ENCODE measurements at places on chromosomes 3 and 15.

GRCh38 chr3:187678726-187679268, 8.6 kb upstream of the SST start:
- peak; percentile 73 for DNase-seq

- no peak for DNase-seq
Measured at GRCh38 chr3:61608711-61609110, 47.3 kb downstream of the PTPRG start.

DNA sequence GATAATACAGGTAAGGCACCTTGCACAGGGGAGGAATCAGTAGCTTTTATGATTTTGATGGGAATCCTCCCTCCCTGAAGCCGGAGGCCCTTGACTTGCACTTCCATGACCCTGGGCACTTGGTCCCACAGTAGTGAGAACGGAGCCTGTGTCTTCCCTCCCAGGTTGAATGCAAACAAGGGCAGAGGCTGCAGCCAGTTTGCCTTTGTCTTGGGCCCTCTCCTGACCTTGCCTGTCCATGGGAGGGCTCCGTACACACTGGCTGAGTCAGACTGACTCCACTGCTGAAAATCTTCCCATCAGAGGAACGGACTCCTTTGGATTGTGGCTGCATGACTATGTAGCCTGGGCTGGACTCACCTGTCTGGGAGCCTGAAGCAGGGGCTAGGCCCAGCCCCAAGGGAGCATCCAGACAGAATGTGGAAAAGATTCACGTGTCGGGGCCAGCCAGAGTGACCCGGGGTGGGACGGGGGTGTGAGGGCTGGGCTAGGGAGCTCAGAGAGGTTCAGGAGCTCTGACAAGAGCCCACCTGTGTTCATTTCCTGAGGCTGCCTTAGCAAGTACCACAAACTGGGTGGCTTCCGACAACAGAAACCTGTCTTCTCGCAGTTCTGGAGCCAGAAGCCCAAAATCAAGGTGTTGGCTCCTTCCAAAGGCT, 9.5 kb downstream of the TBC1D21 start:
- DNase-seq: no peak

- no peak for DNase-seq
Measured at GRCh38 chr15:79615754-79616153, 183.6 kb downstream of the MINAR1 start.

GRCh38 chr15:60614028-60614427, 135.1 kb upstream of the ICE2 start:
- DNase-seq: no peak

DNA sequence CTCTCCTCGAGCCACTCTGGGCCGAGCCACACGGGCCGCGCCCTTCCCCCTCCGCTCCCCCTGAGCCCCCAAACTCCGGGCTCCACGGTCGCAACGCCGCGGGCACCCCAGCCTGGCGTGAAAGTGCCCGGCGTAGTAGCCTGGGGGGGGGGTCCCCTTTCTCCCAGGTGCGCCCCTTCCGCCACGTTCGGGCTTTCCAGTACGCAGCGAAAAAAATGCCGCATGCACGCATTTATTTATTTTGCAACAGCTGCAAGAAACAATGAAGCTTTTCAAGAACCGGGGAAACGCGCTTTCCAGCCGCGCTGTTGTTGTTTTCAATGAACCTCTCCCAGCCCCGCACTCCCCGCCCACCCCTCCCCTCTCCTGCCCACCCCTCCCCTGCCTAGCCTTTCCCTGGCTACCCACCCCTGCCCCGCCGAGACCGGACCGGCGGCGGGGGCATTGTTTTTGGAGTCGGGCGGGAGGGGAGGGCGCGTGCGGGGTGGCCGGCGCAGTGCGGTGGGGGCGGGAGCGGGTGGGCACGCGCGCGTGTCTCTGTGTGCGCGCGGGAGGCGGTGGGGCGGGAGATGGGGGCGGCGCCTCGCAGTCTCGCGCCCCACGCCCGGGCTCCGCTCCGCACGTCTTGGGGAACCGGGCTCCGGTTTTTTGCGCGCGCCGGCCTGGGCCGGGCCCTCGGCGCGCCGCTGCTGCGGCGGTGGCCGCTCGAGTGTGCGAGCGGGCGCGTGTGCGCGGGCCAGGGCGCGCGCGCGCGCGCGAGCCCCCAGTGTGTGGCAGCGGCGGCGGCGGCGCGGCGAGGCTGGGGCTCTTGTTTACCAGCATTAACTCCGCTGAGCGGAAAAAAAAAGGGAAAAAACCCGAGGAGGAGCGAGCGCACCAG, at the start of gene IGF1R:
Gene IGF1R, plus strand, starts transcription at position 766 of the 880 bp plus-strand sequence. CDS start 1,043 bp downstream, outside the sequence.
- DNase-seq: peak; percentile 94

GRCh38 chr15:57038040-57038439, 119.6 kb downstream of the TCF12 start:
- DNase-seq: no peak

DNA sequence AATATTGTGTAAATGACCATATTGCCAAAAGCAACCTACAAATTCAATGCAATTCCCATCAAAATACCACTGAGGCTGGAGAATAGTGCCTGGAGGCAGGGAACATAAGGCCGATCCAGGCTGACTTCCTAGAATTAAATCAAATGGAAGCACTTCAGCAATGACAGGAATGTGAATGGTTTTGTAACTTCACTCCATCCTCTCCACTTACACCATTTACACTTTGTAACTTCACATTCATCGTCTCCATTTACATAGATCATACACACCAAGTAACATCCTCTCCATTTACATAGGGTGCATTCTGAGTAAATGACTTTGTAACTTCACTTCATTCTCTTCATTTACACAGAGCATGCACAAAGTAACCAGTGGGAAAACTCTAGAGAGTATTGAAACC, 11.6 kb downstream of the STRIT1 start:
- DNase-seq: peak; percentile 66

DNA sequence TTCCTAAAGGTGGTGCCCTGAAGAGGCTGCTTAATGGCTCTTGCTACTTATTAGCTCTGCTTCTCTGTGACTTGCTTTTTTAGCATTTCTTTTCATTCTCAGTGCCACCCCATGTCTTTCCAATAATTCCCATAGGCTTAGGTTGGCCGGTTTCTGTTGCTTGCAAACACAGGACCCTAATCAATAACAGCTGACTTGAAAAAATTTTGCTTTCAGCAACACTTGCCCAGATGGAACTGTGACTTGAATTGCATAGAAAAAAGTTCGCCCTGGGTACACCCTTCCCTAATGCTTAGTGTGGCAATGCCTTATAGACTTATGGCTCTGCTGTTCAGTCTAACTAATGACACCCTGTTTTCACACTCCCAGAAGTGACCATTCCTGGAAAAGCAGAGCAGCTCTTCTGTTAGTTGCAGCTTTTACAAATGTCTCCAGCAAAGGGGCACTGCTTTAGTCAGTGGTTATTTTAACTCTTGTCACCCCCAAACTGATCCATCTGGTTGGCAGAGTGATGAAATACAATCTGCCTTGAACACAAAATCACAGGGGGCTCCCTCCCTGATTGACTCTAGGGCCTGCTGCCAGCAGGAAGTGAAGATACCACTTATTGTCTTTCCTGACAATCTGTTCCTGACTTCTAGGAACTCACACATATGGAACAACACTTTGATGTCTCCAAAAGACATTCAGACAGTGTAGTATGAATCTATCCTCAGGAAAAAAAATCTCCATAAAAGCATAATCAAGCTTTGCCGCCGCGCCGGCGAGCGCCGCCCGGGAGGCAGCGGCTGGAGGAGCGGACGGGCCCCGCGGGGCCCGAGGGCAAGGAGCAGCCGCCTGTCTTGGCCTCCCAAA, 9.7 kb upstream of the SLMAP start:
- DNase-seq: peak; percentile 14

DNA sequence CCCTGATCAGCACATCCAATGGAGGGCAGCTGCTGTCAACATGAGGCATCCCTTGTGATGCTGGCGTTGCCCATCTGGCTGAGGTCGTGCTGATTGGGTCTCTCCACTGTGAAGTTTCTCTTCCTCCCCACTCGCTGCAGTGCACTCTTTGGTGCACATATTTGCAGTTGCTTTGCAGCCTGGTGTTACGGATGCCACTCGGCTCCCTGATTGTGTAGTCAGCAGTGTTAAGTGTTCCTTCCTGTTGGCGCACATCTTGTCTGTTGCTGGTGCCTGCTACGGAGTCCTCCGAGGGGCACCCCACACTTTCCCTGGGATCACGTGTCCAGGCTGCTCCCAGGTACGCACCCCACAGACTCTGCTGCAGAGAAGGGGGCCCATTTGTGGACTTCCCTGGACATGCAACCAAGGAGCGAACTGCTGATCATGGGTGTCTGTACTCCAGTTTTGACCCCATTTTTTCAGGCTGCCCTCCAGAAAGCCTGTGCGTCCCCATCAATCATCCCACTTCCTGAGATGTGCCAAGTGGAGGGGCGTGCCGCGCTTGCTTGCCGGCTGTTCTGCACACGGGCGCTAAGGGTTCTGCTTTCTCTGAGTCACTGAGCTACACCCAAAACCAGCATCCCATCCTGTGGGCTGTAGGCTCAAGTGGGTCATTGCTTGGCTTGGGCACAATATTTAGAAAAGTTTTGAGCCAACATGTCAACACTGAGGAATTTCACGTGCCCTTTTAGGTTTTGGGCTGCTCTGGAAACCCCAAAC, 98.6 kb downstream of the FBLN2 start:
- peak; percentile 34 for DNase-seq

- DNase-seq: peak; percentile 71
Measured at GRCh38 chr3:72997421-72997961, 880 bp downstream of the PPP4R2 start.

DNA sequence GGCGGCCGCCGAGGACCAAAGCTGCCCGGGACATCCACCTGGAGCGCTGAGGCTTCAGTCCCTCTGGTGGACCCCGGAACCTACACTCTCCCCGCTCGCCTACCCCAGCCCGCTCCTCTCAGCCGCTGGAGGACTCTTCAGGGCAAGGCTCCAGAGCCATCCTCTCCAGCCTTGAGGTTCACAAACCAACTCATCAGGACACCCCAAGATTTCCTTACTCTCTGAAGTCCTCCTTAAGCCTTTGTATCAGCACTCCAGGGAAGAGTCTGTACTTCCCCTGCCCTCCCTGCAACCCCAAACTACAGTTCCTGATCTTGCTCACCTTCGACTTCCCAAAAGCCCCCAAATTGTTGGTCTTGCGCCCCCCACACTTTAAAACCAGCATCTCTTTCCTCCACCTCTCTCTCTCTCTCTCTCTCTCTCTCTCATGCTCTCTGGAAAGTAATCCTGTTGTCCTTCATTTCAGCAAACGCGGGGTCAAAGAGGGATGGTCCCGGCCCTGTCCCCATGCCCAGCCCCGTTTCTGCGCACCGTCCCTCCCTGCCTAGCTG, 438 bp downstream of the THBS1 start:
- no peak for DNase-seq

DNA sequence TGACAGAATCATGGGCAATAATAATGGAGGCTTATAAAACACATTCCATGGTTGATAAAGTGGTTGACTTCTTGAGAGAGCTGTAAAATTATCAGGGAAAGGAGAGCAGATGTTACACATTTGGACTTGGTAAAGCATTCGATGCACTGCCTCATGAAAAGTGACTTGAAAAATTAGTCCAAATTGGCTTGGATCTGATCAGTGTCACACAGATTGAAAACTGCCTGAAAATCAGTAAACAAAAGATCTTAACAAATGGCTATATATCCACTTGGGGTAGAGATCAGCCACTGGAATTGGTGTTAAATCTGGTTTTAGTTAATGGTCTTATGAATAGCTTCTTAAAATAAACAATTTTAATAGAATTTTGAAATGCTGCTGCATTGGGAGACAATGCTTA, 20.3 kb downstream of the SHOX2 start:
- no peak for DNase-seq

GRCh38 chr3:23950293-23950692, 5.2 kb downstream of the NR1D2 start:
- no peak for DNase-seq

DNA sequence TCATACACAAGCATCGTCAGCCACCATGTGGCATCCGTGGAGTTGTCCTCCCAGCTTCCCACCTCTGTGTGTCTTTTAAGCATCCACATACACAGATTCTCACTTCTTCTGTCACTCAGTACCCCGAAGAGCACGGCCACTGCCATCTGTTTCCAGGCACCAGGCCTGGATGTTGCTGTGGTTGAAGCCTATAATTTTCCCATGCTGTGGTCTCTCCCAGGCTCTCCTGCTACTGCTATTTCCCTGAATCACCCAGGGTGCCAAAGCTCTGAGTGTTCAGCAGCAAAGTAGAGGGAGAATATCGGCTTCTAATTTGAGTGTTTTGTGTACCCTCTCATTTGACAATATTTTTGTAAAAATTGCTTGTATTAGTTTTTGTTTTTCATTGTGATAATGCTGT, 265.7 kb downstream of the DIPK2A start:
- DNase-seq: no peak

DNA sequence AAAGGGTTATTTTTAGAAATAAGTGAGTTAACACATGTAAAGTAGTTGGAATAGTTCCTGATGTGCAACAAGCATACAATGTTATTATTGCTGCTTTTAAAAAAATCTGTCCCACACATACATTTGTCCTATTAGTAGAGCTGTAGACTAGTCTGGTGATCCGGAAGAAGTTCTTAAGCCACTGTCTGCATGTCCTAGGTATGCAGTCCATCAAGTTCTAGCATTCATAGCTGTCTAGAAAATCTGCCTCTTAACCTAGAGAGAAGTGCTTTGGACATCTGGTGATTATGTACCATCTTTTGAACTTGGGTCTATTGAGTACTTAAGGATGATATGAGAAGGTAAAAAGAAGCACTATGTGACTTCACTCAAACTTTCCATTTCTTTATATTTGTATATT, 439.9 kb upstream of the NAALADL2 start:
- no peak for DNase-seq

DNA sequence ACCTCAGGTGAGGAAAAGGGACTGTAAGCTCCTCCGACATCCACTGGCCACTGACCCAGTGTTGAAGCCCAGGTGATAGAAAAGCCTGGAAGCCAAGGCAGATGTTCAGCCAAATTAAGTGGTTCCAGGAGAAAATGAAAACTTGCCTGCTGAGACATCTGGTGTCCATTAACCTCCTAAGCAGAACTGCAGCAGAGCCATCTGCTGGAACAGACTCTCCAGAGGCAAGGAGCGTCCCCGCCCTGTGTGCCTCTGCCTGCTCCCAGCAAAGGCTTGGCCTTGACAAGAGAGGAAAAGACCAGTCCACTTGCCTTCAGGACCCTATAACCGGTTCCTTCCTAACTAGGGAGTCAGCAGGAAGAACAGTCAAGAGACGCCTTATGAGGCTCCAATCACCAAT, 48.2 kb downstream of the SRGAP3 start:
- peak; percentile 67 for DNase-seq

DNA sequence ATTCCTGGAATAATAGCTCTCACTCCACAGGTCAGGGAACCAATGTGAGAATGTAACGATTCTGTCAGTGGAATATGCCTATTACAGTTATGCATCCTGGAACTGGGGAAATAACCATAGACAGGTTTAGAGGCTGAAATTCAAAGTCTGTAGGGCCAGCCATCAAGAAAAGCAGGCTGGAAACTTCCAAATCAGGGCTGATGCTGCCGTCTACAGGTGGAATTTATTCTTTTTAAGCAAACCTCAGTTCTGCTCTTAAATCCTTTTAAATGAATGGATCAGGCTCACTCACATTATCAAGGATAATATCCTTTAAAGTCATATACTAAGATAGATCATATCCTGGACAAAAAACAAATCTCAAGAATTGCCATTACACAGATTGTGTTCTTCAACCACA, 699.8 kb downstream of the NR2F2 start:
- no peak for DNase-seq

All from fibroblast of skin of scalp (primary cell).